ENCODE measurements at places on chromosomes 11 and 22.

- no peak for DNase-seq
Measured at GRCh38 chr22:36439481-36440271, 41.8 kb downstream of the TXN2 start.

DNA sequence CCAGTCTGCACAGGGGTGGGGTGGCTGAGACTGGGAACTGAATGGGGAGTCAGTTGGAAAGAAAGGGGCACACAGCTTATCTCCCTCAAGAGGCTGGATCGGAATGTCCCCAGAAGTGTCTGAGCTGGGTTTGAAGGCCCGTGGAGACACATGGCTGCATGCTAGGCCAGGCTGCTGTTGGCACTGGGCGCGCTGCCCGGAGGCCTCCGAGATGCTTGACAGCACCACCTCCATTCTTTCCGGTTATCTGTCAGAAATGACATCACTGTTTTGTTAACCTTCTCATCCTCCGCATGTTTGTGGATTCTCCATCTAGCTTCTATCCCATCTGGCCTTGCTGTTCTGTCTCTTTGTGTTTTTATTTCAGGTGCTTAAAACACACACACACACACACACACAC, 85.5 kb downstream of the APIP start:
- no peak for DNase-seq

- DNase-seq, result no peak
Measured at GRCh38 chr22:22430111-22430820, 78.3 kb downstream of the ZNF280B start.

DNA sequence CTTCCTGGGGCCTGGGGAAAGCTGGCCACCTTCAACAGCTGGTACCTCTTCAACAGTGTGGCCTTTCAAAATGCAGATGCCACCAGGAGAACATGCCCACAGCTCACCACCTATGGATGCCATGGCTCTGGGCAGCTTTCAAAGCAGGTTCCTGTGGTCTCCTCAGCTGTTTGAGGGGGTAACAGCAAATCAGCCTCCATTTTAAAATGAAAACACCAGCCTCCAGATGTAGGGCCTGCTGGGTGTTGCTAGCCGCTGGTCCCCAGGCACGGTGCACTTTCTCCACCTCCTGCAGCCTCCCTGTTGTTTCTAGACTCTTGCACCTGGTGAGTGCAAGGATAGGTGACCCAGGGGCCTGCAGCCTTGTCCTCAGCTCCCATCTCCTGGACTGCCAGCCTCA, 10.0 kb downstream of the CDPF1 start:
- DNase-seq, result no peak

DNA sequence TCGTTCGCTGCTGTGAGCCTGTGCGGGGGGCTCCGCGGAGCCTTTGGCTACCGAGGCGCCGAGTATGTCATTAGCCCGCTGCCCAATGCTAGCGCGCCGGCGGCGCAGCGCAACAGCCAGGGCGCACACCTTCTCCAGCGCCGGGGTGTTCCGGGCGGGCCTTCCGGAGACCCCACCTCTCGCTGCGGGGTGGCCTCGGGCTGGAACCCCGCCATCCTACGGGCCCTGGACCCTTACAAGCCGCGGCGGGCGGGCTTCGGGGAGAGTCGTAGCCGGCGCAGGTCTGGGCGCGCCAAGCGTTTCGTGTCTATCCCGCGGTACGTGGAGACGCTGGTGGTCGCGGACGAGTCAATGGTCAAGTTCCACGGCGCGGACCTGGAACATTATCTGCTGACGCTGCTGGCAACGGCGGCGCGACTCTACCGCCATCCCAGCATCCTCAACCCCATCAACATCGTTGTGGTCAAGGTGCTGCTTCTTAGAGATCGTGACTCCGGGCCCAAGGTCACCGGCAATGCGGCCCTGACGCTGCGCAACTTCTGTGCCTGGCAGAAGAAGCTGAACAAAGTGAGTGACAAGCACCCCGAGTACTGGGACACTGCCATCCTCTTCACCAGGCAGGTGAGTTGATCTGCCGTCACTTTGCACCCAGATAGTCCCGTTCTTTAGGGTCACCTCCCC, 1.0 kb downstream of the ADAMTS15 start:
- DNase-seq, result no peak

DNA sequence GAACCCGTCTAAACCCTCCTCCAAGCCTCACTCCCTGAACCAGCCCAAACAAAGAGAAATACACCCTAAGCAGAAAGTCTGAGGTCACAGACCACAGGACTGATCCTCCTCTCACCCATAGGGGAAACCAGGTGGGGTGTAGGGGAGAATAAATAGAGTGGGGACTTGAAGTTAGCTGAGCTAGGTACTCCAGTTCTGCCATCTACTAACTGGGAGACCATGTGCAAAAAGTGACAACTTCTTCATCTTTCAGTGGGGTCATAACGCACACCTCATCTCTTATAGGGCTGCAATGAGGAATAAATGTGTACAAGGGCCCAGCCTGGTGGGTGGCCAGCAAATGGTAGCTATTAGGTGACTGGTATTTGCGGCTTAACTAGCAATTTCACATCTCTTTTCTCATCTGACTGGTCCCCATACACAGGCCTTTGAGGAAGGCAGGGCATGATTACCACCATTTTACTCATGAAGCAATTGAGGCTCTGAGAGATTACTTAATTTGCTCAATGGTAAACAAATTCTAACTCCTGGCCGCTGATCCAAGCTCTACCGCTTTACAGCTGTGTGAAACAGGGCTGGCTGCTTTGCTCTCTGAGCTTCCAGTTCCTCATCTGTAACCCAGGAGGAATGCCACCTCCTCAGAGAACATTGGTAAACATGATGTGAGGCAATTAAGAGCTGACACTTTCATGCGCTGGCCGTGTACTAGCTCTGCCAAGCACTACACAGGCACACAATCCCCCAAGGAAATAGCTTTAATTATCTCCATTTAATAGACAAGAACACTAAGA, 16.6 kb downstream of the TBC1D10A start:
- DNase-seq, result no peak

- DNase-seq, result no peak
Measured at GRCh38 chr11:44607319-44607962, 42.0 kb downstream of the CD82 start.

- DNase-seq, result peak; percentile 78
Measured at GRCh38 chr11:76318744-76319384, 62.1 kb downstream of the THAP12 start.

DNA sequence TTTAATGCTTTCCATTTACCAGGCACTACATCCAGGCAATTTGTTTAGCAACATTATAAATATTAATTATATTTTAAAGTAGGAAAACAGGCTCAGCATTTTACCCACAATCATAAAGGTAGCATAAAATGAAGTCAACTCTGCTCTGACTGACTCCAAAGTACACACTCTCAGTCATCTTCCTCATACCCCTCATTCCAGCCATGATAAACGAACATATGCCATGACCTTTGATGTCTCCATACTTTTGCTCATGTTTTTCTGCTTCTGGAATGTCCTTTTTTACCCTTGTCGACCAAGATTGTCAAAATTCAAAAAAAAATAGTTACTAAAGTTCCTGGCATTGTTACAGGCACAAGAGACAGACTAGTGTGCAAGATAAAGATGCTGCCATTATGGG, 77.7 kb upstream of the SOX6 start:
- DNase-seq, result no peak

GRCh38 chr11:83502041-83502440, 215.9 kb upstream of the CCDC90B start:
- DNase-seq, result no peak

DNA sequence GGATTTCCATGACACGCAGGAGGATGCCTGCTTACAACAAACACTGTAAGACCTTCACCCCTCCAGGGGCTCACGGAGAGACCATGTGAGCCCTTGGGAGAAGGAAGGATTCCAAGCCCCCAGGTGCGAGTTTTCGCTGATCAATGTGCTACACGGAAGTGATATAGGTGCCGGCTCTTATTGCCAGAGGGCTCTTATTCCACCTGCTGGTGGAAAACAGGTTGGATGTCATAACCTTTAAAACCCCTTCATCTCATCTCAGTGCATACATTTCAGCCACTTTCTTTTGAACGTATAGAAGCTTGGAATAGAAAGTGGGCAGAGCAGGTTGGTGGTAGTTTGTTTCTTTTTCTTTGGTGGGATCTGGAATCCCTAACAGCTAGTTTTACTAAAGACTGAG, 25.8 kb downstream of the LAYN start:
- no peak for DNase-seq

DNA sequence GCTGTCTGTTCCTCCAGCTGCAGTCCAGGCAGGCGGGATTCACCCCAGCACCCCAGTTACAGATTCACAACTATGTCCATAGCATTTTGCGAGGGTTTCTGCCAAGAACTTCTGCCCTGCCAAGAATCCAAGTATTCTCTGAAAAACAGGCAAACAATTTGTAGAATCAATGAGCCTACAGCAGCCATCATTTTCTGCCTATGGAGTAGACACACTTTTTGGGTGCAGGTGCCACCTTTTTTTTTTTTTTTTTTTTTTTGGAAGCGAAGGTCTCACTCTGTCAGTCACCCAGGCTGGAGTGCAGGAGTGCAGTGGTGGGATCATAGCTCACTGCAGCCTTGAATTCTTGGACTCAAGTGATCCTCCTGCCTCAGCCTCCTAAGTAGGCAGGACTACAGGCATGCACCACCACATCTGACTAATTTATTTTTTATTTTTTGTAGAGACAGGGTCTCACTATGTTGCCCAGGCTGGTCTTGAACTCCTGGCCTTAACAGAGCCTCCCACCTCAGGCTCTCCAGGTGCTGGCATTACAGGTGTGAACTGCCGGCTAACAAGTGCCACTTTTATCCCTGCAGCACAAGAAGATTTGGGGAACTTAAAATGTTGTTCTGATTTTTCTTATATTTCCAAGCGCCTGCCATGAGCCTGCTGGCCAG, 195.1 kb downstream of the SNX19 start:
- no peak for DNase-seq

DNA sequence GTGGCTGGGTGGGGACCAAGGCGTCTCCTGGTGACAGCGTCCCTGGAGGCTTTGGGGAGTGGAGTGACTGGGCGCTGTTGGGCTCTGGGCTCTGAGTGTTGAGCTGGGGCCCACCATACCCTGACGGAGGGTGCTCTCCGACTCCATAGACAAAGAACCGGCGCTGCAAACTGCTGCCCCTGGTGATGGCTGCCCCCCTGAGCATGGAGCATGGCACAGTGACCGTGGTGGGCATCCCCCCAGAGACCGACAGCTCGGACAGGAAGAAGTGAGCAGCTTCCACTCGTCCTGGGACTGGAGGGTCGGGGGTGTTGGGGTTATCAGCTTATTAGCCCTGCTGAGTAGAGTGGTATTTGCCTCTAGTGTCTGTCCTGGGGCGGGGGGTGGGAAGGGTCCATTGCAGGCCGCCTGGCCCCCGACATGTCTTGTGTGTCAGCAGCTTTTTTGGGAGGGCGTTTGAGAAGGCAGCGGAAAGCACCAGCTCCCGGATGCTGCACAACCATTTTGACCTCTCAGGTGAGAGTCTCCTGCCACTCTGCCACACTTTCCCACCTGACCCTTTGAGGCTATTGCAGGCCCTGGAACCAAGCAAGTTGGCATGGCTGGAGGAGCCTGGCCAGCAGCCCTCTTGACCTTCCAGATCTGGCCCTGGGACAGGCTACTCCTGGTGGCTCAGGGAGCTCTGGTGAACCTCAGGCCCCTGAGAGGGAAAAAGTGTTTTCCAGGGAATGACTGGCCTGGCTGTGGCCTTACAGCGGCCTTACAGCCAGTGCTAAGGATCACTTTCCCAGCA, 7.6 kb downstream of the CLDN5 start:
- no peak for DNase-seq

GRCh38 chr22:28442264-28442710, 237.4 kb downstream of the TTC28 start:
- no peak for DNase-seq

GRCh38 chr11:63908631-63909401, 8.1 kb downstream of the RCOR2 start:
- DNase-seq, result no peak

DNA sequence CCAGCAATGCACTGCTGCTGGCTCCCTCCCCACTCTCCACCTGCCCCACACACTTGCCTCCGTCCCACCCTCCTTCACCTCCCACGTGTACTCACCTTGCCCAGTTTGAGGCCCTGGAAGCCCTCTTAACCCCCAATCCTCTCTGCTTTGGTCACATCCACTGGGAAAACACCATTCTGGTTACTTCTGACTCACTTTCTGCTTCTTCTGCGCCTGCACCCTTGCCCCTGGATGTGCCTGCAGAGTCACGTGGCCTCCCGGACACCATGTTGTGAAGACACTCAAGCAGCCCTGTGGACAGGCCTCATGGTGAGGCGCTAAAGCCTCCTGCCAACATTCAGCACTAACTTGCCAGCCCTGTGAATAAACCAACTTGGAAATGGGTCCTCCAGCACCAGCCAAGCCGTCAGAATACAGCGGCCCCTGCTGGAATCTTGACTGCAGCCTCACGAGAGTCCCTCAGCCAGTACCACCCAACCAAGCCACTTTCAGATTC, 2.6 kb upstream of the NAALADL1 start:
- no peak for DNase-seq

- DNase-seq, result peak; percentile 38
Measured at GRCh38 chr11:13772223-13773046, 104.0 kb downstream of the FAR1 start.

DNA sequence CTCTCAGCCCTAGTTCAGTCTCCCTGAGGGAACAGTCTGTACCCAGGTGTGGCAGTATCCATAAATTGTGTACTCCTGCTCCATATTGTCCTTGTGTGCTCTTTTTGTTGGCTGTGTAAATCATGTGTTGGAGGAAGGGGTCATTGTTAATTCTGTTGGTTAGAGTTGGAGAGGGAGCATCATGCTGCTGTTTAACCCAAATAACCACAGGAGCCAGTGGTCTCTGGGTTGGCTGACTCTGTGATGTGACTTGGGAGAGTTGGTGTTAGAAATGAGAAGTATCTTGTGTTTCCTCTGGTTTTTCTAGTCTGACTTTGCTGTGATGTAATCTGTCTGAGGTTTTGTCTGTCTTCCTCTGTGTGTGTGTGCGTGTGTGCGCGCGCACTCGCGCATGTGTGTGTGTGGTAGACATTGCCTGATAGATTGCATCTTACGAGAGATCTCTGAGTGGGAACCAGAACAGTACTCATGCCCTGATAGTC, 30.5 kb downstream of the CTNND1 start:
- DNase-seq, result peak; percentile 59

- DNase-seq, result no peak
Measured at GRCh38 chr11:94766713-94767206, 1.4 kb upstream of the AMOTL1 start.

- DNase-seq, result no peak
Measured at GRCh38 chr11:357582-357981, 11.7 kb upstream of the B4GALNT4 start.

DNA sequence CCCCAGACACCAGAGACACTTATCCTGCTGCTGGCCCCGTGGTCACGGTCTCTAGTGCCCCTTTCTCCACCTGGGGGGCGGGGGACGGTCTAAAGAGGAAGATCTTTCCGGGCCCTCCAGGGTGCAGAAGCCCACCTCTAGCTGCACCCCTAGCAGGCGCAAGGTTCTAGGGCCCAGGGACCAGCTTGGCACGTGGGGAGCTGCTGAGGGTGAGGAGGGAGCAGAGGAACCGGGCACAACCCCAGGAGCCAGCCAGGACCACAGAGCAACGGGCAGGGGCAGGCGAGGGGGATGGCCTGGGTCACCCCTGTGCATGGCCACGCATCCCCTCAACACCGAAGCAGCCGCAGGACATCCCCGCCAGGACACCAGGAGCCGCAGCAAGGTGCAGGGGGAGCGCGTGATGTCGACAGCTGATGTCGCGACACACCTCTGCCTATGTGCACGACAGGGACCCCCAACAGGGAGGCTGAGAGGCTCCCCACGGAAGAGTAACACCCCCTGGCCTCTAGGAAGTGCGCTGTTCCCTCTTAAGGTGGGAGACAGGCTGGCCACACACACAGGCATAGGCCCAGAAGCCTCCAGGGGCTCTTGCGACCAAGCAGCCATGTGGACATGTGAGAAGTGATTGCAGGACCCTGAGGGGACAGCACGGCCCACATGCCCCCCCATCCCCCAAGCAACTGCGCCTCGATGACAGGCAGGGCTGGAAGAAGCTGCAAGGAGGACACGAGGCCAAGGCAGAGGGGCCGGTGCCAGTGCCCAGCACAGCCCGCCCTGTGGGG, 5.1 kb downstream of the LRFN4 start:
- DNase-seq, result no peak

Data from CMK (cell line).